ENCODE measurements at places on chromosomes 5 and 9.

DNA sequence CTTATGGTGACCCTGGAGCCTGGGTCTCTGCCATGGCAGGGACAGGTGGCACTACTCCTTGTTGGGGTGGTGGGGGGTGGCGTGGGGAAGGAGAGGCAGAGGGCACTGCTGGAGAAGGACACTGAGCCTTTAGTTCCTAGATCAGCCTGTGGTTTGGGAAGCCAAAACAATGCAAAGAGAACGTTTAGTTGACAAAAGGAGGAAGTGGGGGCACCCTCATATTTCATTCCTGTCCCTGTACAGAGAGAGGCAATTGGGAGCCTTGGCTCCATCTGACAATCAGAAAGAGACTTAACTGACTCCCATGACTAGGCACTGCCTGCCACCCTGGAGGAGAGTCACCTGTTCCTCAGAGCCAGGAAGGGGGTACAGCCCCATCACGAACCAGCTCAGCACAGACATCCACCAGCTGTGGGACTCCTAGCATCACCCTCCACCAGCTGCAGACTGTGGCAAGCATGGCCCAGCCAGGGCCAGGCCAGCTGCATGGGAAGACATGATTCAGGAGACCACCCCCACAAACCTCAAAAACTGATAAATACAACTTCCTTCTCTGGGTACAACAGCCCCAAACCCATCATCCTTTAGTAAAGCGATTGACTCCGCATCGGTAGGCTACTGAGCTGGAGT lies 257.5 kb downstream of the HSPA4 start:
- no peak for DNase-seq

GRCh38 chr5:53029608-53030007 lies 40.5 kb downstream of the ITGA2 start:
- DNase-seq = no peak

GRCh38 chr9:121622387-121623203 lies 28.8 kb upstream of the DAB2IP start:
- DNase-seq = no peak

DNA sequence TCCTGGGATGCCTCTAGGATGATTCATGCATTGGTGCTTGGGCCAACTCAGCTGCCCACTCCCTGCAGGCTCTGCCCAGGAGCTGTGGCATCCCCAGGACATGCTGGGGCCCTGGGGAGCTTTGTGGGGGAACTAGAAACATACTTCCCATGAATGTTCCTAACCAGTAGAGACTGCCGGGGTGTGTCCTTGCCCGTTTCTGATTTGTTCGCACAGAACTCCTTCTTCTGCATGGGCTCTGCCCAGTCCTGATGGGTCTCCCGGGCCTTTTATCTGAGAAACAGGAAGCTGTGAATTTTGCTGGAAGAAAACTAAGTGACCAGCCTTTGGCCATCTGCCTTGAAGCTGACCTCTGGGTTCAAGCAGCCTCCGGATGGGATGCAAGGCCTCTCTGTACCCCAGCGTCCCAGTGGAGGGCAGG lies 71.6 kb upstream of the RNU6ATAC start:
- no peak for DNase-seq

DNA sequence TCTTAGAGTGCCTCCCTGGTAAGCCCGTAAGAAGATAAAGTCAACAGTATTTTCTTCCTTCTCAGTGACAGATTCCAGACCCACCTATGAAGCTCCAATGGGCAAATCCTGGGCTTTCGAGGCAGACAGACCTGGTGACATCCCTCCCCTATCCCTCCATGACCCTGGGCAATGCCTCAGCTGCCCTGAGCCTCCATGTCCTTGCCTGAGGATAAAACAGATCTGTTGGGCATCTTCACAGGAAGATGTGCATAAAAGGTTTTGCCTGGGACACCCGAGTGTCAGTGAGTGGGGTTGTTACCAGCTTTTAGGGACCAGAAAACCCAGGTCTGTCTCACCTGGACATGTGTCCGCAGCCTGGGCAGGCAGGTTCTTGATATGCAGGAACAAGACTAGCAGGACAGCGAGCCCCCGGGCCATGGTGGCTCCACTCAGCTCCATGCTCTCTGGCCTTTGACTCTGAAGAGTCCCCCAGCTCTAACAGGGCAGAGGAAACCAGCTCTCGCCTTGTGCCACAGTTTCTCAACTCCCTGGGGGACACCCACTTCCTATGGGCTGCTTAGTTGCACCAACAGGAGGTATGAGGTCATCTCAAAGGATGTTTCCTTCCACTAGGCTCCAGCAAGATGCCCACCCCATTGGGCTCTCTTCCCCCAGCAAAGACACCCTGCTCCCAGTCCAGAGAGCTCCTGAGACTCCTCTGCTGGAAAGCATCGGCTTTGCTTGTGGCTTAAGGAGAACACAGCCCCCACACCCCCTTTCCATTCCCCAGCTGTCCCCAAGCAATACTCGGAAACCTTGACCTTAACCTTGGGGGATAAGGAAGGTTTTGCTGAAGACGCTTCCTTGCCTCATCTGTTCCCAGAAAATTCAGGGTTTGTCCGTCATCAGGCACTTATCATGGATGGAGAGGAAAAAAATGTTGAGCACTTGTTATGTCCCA lies at the start of gene FCN1:
TSS of gene FCN1 (minus strand) at position 482 of the 943 bp plus-strand sequence. CDS start at position 441, 41 bp downstream.
- no peak for DNase-seq

- no peak for DNase-seq
Measured at GRCh38 chr9:134161647-134162046, 2.7 kb downstream of the RNU6ATAC start.

DNA sequence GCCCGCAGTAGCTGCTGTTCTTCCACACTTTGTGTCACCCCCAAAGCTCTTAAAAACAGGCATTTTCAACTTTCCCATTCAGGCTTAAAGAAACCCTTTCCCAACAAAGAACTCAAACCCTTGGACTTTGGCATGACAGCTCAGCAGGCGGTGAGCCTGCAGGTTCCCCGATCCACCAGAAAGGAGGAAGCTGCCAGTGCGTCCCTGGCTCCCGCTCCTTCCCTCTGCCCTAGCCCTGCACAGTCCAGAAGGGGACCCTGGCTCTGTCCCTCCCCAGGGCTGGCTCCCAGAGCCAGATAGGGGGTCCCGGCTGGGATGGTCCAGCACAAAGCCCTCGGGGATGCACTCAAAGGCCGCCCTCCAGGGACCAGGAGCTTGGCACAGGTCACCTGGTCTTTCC lies 9.6 kb downstream of the SLC9A3 start:
- no peak for DNase-seq

- DNase-seq = no peak
Measured at GRCh38 chr5:134594336-134594735, 38.3 kb downstream of the SAR1B start.

DNA sequence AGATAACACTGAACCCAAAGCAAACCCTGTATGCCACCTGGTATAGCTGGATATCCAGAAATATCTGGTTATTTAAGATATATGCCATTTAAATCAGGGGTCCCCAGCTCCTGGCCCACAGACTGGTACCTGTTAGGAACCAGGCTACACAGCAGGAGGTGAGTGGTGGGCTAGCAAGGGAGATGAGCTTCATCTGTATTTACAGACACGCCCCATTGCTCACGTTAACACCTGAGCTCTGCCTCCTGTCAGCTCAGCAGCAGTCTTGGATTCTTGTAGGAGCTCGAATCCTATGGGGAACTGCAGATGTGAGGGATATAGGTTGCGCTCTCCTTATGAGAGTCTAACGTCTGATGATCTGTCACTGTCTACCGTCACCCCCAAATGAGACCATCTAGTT lies 646.6 kb downstream of the TLE4 start:
- DNase-seq = no peak

GRCh38 chr5:97627272-97627671 lies 444.2 kb upstream of the RIOK2 start:
- no peak for DNase-seq

DNA sequence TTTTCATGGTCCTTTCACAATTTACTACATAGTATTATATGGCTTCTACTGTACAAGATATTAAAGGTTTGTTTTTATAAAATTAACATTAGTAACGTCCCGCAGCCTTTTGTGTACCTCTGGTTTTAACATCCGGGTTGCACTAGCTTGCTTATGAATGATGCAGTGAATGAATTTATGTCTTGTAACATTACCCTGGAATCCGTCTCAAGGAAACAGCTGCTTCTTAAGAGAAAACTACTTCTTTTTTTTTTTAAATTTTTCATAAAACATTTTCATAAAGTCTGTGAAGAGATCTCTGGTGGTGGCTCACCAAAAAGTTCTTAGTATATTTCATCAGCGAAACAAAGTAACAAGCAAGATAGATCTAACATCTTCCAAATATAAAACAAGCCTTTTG lies 23.6 kb downstream of the MARCHF3 start:
- no peak for DNase-seq

DNA sequence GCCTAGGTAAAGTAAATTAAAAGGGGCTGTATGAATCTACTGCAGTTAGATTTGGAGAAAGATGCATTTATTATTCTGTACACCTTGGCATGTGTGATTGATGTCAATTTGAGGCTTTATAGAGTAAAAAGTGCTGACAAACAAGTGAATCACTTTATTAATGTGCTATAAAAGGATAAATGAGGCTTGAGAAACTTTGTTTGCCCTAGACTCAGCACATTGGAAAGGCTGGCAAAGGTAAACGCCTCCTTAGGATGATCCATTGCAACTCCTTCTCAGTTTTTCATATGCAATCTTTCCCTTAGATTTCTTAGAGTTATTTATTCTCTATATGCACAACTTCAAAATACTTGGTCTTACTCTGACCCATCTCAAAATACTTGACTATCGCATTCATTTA lies 369.0 kb downstream of the HINT1 start:
- no peak for DNase-seq

GRCh38 chr9:79616013-79616412 lies 44.2 kb downstream of the TLE4 start:
- DNase-seq = no peak

GRCh38 chr5:10761933-10762775 lies 1.1 kb upstream of the DAP start:
- no peak for DNase-seq

GRCh38 chr5:132423438-132423898 lies 54.0 kb downstream of the SLC22A5 start:
- no peak for DNase-seq

- DNase-seq = no peak
Measured at GRCh38 chr5:74017112-74017511, 391.1 kb downstream of the ARHGEF28 start.

DNA sequence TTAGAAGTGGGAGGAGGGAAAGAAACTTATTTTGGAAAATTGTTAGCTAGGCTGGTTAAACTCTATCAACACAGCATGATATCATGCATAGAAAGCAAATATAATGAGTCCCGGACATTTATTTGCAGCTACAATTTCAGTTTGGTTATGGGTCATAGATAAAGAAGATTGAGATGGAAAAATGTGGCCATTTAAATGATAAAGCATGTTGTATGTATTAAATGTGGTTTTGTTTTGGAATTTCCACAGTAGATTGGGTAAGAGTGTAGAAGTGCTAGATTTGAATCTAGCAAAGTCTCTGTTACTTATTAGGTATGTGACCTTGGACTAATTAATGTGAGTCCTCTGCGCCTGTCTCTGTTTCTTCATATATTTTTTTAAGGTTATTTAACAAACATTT lies 217.4 kb downstream of the KDM4C start:
- no peak for DNase-seq

DNA sequence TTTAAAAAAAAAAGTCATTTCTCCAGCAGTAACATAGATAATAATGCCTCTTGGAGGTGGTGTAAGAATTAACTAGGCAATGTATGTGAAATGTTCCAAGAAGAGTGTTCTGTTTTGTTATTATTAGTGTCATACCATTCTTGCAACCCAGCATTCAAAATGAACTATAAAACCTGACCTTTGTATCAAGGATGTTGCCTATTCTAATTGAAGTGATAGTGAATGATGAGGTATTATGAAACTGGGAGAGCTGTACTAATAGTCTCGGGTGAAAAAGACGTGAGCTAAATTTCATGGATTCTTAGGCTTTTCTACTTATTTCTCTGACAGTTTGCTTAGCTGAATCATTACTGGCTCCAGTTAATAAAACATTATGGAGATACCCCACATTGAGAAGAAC lies 224.6 kb downstream of the CD180 start:
- no peak for DNase-seq

- peak; percentile 55 for DNase-seq
Measured at GRCh38 chr5:131382407-131383395, 118.8 kb downstream of the CDC42SE2 start.

DNA sequence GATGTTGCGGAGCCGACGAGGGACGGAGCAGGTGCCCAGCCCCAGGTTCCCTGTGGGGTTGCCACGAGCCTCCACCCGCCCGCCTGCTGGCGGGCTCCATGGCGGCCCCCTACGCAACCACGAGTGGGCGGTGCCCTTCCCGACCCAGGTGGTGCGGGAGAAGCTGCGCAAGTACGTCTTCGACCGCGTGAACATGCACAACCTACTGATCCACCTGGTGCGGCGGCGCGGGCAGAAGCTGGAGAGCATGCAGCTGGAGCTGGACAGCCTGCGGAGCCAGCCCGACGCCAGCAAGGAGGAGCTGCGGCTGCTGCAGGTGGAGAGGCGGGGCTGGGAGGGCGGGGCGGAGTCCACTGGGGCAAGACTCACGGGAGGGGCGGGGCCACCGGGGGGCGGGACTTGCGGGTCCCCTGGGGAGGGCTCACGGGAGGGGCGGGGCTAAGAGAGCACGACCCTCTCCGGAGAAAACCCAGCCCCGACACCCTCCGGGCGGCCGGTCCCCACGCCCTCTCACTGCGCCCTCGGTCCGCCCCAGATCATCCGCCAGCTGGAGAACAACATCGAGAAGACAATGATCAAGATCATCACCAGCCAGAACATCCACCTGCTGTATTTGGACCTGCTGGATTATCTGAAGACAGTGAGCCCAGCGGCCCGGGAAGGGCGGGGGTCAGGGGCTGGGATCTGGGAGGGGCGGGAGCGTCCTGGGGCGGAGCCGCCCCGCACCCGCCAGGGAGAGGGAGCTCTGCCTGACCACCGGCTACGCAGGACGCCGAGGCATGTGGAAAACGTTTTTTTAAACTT lies 3.9 kb downstream of the CCDC183 start:
- peak; percentile 91 for DNase-seq

DNA sequence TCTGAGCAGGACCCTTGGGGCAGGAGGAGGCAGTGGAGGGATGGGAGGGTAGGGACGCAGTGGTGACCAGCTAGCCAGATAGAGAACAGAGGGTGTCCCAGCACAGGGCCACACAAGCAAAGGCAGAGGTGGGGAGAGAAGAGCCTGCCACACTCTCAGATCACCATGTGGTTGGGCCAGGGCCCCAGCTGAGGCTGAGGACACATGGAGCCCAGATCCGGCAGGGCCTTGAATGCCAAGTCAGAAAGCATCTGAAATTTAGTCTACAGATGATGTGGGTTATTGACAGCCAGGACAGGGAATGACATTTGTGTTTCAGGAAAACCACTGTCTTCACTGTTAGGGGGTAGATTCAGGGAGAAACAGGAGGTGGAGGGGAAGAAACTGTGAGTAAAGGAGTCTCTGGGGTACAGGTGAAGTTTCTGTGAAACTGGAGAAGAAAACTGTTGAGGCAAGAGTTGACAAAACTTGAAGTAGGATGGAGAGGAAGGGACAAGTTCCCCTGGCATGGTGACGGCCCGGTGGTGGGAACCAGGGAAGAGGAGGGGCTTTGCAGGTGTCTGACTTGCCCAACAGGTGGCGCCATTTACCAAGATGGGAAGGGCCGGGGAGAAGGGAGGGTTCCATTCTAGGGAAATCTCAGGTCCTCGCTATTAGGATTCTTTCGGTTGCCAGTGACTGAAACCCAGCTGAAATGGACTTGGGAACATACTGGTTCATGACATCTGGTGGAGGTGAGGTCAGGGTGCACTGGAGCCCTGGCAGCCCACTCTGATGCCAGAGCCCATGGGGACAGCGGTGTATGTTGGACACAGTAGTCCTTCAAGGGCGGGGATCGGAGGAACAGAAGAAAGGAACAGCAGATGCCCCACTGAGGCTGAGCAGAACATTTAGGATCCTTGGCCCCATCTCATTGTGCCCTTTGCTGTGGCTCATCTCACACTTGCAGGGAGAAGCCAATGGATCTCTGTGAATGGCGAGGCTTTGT lies 100.1 kb downstream of the KCNIP1 start:
- peak; percentile 24 for DNase-seq
